ENCODE measurements at places on chromosomes 2 and 18. TPM values are rescaled to one million over a fixed set of nuclear protein-coding genes. Genes with fewer than 3 reads are reported as not detected.

Gene MC2R
- not detected for total RNA-seq

GRCh38 chr2:30666266-30666874 lies 140.9 kb downstream of the CAPN13 start:
- H3K27me3 ChIP-seq, result peaks cover 6% of the 10 kb centered on the region
- no peak overlapping the region for H3K27ac ChIP-seq
- DNase-seq, result no peak
- H3K4me1 ChIP-seq, result no peaks in the 10 kb centered on the region
- no peaks in the 10 kb centered on the region for H3K36me3 ChIP-seq

Gene STEAP3
- 0.26 TPM for total RNA-seq

DNA sequence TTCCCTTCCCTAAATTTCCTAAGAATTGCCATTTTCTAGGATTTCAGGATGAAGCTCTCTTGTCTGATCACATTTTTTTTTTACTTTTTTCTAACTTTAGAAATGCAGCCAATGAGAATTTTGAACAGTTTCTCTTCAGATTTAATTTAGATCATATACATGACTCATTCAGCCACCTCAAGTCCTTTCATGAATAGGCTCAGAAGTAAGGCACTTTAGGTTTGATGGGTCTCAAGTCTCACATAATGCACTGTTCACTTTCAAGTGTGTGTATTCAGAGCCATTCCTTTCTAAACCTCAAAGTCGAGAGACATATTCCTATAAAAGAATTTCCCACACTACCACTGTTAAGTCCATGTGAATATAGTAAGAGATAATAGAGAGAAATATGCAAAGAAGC lies 614.1 kb upstream of the VRK2 start:
- DNase-seq, result no peak
- no peak overlapping the region for H3K4me3 ChIP-seq
- no peaks in the 10 kb centered on the region for H3K4me1 ChIP-seq
- H3K27ac ChIP-seq, result no peak overlapping the region
- H3K27me3 ChIP-seq, result no peaks in the 10 kb centered on the region

Gene ATRAID
- total RNA-seq, result 83.1 TPM

Gene CHRNG
- not detected for total RNA-seq

- no peaks in the 10 kb centered on the region for H3K27me3 ChIP-seq
- H3K36me3 ChIP-seq, result no peaks in the 10 kb centered on the region
- no peaks in the 10 kb centered on the region for H3K4me1 ChIP-seq
Measured at GRCh38 chr18:73409242-73409641, 541.5 kb upstream of the NETO1 start.
